ENCODE measurements at places on chromosomes 7 and 10.

DNA sequence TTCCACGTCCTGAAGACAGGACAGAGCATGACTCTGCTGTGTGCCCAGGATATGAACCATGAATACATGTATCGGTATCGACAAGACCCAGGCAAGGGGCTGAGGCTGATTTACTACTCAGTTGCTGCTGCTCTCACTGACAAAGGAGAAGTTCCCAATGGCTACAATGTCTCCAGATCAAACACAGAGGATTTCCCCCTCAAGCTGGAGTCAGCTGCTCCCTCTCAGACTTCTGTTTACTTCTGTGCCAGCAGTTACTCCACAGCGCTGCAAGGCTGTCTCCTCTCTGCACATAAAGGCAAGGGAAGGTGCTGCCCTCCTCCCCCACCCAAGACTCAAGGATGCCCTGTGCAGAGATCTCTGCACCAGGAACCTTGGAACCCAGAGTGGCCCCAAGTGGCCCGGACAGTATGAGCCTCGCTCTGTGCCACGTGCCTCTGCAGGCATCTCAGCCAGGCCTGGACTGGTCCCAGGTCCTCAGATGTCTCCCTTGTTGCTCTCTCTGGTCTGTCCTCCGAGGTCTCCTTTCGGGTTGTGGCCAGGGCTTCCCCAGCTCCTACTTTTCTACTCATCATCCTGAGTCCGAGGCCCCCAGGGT, 230.3 kb upstream of the PRSS58 start:
- DNase-seq = no peak

DNA sequence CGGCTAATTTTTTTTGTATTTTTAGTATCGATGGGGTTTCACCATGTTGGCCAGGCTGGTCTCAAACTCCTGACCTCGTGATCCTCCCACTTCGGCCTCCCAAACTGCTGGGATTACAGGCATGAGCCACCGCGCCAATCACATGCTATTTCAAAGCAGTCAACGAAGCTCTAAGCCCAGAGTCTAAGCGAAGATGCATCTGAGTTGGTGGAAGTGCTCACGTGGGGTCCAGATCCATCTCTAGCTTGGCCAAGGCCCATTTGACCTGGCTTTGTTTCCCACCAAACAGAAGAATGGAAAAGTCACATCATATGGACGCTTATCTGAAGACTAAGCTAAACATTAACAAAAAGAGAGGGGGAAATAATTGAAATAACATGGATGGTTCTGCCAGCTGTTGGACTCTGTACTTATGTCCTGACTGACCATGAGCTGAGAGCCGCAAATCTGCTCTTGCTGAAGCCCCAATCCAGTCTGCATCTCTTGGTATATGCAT, 3.8 kb upstream of the GTF2I start:
- no peak for DNase-seq

DNA sequence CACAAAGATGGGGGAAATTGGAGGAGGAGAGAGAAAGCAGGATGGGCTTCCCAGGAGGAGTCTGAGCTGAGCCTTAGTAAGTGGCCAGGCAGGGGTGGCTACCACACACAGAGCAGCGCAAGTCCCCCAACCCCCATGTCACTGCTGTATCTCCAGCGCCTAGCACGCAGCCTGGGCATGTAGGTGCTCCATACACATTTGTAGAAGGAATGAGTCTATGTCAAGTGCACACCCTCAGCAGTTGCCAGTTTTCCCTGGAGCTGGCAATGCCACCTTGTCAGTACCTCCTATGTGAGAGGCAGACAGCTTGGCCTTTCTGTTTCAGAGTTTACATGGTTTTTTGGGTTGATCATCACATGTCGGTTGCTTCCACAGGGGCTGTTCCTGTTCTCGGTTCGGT, 116.1 kb downstream of the CLEC2L start:
- no peak for DNase-seq

- DNase-seq = no peak
Measured at GRCh38 chr7:68613405-68613804, 984.9 kb upstream of the AUTS2 start.
